Endodermal cell (in vitro differentiated cells): ENCODE measurements at places on chromosomes 3 and 15. TPM values are rescaled to one million over a fixed set of nuclear protein-coding genes. Genes with fewer than 3 reads are reported as not detected.

SNX4 gene
- 33.9 and 37.3 TPM in 2 replicates for total RNA-seq

CCR4 gene
- 0.11 TPM in 1 of 3 replicates, not detected in the others for total RNA-seq

GOLGA8H gene
- 0.31 to 0.75 TPM (median 0.50 TPM) in 3 replicates for total RNA-seq

SUSD5 gene
- 2.6 and 2.8 TPM in 2 replicates for total RNA-seq

RASGRP1 gene
- 7.0 to 10.7 TPM (median 8.8 TPM) in 3 replicates for total RNA-seq

GABRG3 gene
- total RNA-seq, result 0.53 to 0.84 TPM in 2 of 3 replicates, not detected in the other

DUOXA1 gene
- total RNA-seq, result 0.13 to 1.4 TPM (median 0.86 TPM) in 3 replicates

OR5K2 gene
- total RNA-seq, result not detected in 2 replicates

SENP8 gene
- 5.8 and 6.6 TPM in 2 replicates for total RNA-seq

ZPLD1 gene
- not detected in 3 replicates for total RNA-seq

TLR9 gene
- total RNA-seq, result not detected in 3 replicates

SKOR1 gene
- 0.14 and 0.37 TPM in 2 replicates for total RNA-seq

ILDR1 gene
- 2.0 and 2.3 TPM in 2 replicates for total RNA-seq

LRRC49 gene
- total RNA-seq, result 6.6 and 6.7 TPM in 2 replicates

RYR3 gene
- total RNA-seq, result 1.4 and 2.6 TPM in 2 replicates
